ENCODE measurements at places on chromosomes 7 and 10.
A peak's percentile ranks its signal among the peaks of the same experiment; 100 is the strongest.

DNA sequence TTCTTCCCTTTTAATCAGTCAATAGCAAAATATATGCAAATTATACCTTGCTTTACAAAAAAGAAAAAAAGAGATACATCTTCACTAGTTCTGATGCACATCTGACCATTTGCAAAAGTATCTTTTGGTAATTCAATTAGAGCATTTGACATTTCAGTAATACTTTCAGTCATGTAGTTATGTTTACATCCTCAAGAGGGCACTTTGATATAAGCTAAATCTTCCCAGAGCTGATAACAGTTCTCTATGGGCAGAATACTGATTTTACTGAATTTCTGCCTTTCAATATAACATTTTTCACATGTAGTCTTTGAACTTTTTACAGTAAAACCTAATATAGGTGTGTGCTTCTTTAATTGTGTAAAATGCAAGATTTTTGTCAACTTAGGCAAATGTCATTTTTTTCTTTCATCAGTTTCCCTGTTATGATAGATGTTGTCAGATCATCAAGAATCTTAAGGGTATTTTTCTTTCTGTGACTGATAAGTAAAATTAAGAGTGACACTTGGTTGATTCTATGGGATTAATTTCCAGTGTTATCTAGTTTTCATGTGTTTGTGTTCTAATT is 703.5 kb upstream of the SEMA3D start:
- peak; percentile 5 for DNase-seq

DNA sequence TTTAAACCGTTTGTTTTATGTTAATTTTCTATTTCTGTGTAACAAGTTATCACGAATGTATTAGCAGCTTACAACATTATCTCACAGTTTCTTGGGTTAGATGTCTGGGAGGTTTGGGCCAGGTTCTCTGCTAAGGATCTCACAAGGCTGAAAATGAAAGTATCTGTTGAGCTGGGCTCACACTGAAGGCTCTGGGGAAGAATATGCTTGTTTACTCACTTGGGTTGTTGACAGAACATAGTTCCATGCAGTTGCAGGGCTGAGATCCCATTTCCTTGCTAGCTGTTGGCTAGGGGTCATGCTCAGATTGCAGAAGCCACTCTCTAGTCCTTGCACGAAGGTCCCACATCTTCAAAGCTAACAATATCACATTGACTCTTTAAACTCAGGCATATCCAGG is 266.6 kb upstream of the GNAI1 start:
- DNase-seq: no peak

- DNase-seq: peak; percentile 86
Measured at GRCh38 chr7:132298790-132299189, 277.5 kb downstream of the PLXNA4 start.

GRCh38 chr7:54785261-54785660 is 26.2 kb upstream of the SEC61G start:
- peak; percentile 73 for DNase-seq

GRCh38 chr7:19119372-19119771 is 1.9 kb upstream of the TWIST1 start:
- DNase-seq: no peak

DNA sequence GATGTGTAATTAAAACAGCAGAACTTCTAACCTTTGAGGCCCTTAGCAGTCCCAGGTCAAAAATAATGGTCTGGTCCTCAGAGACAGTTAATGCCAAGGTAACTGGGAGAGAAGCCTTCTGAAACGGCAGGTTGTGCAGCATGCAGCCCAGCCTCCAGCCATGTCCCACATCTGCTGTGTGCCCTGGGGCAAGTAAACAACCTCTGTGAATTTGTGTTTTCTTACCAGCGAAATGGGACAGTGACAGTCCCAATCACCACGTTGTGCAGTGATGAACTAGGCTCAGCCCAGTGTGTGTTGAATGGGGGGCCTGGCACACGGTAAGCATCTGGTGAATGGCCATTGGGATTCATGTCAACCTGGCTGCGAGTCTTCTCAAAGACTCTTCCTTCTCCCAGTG is 61.2 kb downstream of the EMX2 start:
- DNase-seq: no peak

- no peak for DNase-seq
Measured at GRCh38 chr7:83486536-83486935, 162.4 kb downstream of the SEMA3E start.

- DNase-seq: no peak
Measured at GRCh38 chr10:86904600-86904999, 52.8 kb downstream of the MMRN2 start.

GRCh38 chr10:98168766-98169165 is 34.3 kb downstream of the R3HCC1L start:
- no peak for DNase-seq

DNA sequence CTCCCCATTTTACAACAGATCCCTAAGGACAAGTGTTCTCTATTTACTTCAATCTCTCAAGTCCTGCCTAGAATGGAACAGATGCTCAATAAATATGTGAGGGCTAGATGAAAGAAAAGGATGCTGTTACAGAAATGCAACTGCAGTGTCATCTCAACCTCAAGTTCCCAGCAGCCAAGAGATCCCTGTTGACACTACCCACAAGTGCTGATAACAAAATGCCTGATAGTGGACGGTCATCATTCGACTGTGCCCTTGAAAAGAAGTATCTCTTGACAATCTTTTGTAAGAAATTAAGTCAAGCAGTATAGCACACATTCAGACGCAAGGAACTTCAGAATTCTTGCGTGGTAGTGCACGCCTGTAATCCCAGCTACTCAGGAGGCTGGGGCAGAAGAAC is 133.2 kb downstream of the PARD3 start:
- DNase-seq: no peak

GRCh38 chr10:90064295-90064694 is 362.9 kb downstream of the KIF20B start:
- peak; percentile 21 for DNase-seq

GRCh38 chr10:114634609-114634979 is 23.5 kb downstream of the ABLIM1 start:
- peak; percentile 93 for DNase-seq

- DNase-seq: no peak
Measured at GRCh38 chr7:94001396-94001795, 2.8 kb downstream of the BET1 start.

GRCh38 chr10:45227456-45227855 is 88.0 kb downstream of the OR13A1 start:
- DNase-seq: no peak

- no peak for DNase-seq
Measured at GRCh38 chr7:4143511-4144171, 538.5 kb upstream of the FOXK1 start.

- DNase-seq: no peak
Measured at GRCh38 chr7:139931190-139931934, 102.3 kb downstream of the TBXAS1 start.

- DNase-seq: no peak
Measured at GRCh38 chr10:44773565-44773964, 137.6 kb upstream of the TMEM72 start.

DNA sequence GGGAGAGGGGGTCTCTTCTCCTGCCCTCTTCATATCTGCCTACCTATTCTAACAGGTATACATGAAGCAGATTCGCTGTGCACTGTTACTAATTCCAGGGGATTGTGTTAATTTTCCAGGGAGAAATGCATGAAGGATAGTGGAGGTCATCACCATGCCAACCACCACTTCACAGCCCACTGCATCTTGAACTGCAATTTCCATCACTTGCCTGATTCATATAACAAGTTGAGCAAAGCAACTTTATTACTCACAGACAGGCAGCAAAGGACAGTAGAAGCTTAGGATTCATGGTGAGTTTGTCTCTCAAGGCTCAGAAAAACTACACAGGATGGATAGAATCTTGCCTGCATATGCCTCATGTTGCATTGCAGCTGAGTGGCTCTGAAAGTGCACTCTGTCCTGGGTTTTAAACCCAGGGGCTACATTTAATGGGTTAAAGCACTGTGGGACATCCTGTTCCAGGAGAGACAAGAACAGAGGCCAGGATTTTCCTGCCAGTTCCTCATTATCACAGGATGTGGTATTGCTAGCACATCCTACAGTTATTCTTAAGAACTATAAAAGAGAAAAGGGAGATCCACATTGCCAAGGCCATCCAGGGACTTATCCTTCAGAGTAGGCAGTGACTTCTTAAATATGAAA is 136.9 kb upstream of the PRSS1 start:
- peak; percentile 89 for DNase-seq
